ENCODE measurements at places on chromosomes 13 and 19.

DNA sequence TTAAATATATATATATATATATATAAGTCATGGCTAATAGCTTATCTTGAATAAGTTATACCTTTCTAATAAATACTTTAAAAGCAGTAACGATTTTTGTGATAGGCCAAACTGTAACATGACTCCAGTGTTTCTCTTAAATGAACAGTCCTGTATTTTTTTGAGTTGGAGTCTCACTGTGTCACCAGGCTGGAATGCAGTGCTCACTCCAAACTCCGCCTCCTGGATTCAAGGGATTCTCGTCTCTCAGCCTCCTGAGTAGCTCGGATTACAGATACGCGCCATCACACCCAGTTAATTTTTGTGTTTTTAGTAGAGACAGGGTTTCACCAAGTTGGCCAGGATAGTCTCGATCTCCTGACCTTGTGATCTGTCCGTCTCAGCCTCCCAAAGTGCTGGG, 814.2 kb upstream of the SLITRK5 start:
- DNase-seq, result peak; percentile 1

DNA sequence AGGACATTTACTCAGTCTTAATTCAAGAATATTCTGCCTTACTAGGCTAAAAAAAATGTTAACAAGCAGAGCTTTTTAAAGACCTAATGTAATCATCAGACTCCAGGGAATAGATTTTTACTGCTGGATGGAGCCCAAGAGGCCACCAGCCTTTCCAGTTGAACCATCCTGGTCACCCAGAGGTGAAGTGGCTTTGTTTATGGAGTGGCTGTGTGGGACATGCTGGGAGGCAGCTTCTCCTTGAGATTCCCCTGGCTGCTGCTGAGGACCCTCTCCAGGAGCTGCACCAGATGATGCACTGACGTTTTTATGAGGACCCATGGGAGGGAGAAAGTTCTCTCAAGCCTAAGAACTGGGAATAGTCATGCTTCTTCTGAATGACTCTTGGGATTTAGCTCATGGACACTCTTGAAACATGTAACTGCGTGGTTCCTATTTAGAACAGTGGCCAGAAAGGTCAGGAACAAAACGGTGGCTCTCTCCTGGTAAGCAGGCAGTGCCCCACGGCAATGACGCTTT, 205.9 kb upstream of the MIR17HG start:
- no peak for DNase-seq

- DNase-seq, result no peak
Measured at GRCh38 chr13:51919531-51919930, 57.8 kb downstream of the CCDC70 start.

DNA sequence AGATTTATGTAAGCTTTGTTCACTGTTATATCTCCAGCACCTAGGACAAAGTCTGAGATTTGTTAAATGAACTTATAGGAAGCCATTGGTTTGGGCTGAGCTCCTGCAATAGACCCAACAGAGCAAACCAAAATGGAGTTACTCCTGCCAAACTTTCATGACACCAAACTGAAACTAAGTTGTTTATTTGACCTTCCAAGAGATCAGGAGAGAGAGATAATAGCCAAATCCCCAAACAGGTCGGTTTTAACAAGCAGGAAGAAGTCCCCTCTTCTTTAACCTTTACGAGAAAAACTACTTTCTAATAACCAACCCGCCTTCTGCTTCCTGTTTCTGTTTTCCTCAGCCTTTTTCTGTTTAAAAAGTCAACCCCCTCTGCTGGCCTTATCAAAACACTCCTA, 54.9 kb upstream of the ATP12A start:
- no peak for DNase-seq

- peak; percentile 16 for DNase-seq
Measured at GRCh38 chr13:29817604-29818378, 32.6 kb downstream of the UBL3 start.

DNA sequence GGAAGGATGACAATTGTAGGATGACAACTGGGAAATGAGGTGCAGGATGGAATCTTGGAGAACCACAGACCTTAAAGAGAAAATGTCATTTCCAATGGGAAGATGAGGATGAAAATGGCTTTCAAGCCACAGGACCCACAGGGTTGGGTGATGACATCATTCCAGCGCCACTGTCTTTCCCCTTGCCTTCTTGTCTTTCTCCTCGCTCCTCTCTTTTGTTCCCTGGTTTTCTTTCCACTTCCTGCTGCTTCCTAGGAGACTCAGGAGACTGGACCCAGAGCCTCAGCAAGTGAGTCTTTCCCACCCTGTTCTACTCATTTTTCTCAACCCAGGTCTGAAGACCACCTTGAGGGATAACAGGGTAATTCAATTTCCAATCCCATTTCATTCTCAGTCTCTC, 548.8 kb downstream of the FGF9 start:
- DNase-seq, result no peak

GRCh38 chr19:43905897-43906296, 29.2 kb downstream of the ZNF45 start:
- DNase-seq, result no peak

DNA sequence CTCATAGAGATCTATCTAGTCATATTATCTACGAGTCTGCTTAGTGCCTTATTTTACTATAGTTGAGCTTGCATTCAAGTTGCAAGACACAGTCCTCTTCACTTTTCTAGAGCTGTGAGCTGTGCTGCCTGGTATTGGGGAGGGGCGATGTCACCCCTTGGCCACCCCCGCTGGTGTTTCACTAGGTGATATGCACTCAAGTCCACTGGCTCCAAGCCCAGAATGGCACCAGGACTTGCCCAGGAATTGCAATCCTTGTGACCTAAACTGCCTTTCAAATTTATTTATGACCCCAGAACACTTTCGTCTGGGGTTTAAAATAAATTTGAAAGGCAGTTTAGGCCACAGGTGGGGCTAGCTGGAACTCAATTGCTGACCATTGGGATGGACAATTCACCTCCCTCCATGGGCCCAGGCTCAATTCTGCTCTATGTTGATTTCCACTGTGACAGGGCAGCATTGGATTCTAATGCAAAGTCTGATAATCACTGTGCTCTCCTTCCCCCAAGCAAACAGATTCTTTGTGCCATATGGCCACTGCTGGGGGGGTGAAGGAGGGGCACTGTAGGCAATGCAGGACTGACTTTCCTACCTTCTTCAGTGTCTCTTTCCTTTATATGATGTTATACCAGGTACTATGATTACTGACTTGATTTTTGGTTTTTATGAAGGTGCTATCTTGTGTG, 1244.2 kb upstream of the MIR17HG start:
- DNase-seq, result no peak

Data from fibroblast of the aortic adventitia (primary cell).